HFFc6 (cell line): ENCODE measurements at places on chromosomes 6 and 20.
A peak's percentile ranks its signal among the peaks of the same experiment; 100 is the strongest.

- H3K27ac ChIP-seq, result peak overlapping the region; percentile 57
- no peaks in the 10 kb centered on the region; the same call in 1 of the 2 replicates for H3K36me3 ChIP-seq
- peaks cover 9% of the 10 kb centered on the region for H3K4me1 ChIP-seq
- no peak overlapping the region for H3K4me3 ChIP-seq
Observed at GRCh38 chr6:116648156-116648555, 20.4 kb downstream of the ZUP1 start.

GRCh38 chr6:167714152-167714551 lies 112.6 kb upstream of the AFDN start:
- no peaks in the 10 kb centered on the region for H3K4me1 ChIP-seq
- DNase-seq, result no peak
- H3K27me3 ChIP-seq, result peaks cover 3% of the 10 kb centered on the region; the same call in 1 of the 2 replicates
- H3K36me3 ChIP-seq, result peaks cover 4% of the 10 kb centered on the region; the same call in 1 of the 2 replicates
- no peak overlapping the region for H3K27ac ChIP-seq
- no peak overlapping the region for H3K4me3 ChIP-seq

GRCh38 chr6:127812985-127813698 lies 87.7 kb downstream of the THEMIS start:
- peak; percentile 1 for DNase-seq
- no peaks in the 10 kb centered on the region for H3K36me3 ChIP-seq
- H3K27ac ChIP-seq, result no peak overlapping the region
- H3K4me3 ChIP-seq, result no peak overlapping the region
- peaks cover 2% of the 10 kb centered on the region; the same call in 1 of the 2 replicates for H3K27me3 ChIP-seq

DNA sequence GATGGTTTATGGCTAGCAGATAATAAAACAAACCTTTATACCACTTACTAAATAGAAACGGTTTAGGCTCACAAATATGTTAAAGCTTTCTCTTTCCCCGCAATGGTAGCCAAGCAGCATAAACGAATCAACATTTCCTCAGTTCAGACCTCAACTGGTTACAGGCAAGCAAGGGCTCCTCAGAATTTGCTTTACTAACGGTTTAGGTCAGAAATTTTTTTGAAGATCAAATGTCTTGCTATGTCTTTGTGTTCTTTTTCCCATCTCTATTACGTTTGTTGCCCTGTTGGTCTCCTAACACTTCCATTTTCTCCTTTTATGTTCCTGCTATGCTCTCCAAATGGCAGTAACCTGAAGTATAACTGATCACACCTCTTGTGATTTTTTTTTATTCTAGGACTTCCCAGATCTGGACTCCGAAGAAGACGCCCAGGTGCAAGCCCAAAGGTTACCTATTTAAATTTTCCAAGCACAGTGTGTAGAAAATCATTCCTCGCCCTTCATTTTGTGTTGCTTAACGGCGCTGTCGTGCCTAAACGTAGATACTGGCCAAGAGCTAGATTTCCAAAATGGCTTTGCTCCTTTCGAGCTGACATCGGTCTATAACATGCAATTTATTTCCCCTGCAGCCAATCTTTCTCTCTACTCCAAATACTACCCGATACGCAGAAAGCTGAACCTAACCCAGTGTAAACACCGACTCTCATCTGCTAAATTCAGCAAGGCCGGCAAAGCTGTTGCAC lies 717 bp upstream of the ASF1A start:
- H3K36me3 ChIP-seq, result peaks cover 7% of the 10 kb centered on the region
- peak overlapping the region; percentile 98 for H3K27ac ChIP-seq
- peak; percentile 62 for DNase-seq
- H3K27me3 ChIP-seq, result 0 out of 2 replicates have a peak, but pooled peaks cover 3% of the 10 kb centered on the region
- peaks cover 34% of the 10 kb centered on the region for H3K4me1 ChIP-seq

DNA sequence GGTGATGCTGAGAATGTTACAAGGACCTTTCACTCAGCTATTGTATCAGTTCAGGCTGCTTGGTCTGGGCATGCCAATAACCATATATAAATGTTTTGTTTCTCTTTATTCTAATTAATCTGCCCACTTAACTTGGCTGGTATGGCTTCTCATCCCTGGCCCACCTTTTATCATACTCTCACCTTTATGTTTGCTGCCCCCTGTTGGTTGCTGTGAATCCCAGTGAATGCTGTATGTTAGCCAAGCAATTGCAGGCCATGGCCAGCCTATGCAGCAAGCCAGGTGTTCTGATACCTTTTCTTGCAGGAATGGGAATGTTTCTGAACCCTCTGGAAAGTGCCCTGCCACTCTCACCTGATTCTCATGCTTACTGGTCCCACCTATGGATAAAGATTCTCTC lies 54.6 kb downstream of the PCSK2 start:
- no peak overlapping the region for H3K4me3 ChIP-seq
- H3K36me3 ChIP-seq, result no peaks in the 10 kb centered on the region
- no peak for DNase-seq
- H3K4me1 ChIP-seq, result no peaks in the 10 kb centered on the region
- H3K27ac ChIP-seq, result no peak overlapping the region

- no peak overlapping the region for H3K4me3 ChIP-seq
- DNase-seq, result no peak
- H3K27me3 ChIP-seq, result peaks cover 20% of the 10 kb centered on the region
- no peak overlapping the region for H3K27ac ChIP-seq
Observed at GRCh38 chr6:166658115-166658791, 31.2 kb upstream of the RPS6KA2 start.

DNA sequence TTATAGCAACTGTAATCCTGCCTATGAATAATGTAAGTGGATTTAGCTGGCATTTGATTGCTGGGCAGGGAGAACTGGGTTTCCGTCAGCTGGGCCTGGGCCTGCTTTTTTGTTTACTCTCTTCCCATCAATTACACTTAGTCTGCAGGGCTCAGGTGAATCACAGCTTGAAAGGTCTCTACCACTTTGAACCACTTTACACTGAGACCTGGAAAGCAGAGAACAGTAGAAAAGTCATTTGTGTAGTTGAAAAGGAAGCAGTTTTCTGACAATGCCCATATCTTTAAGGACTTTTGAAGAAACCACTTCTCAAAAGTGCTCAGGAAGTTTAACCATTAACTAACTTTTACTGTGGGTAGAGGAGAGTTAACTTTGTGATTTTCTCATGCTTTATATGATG lies 315.4 kb upstream of the SASH1 start:
- H3K27ac ChIP-seq, result no peak overlapping the region
- no peaks in the 10 kb centered on the region for H3K4me1 ChIP-seq
- no peaks in the 10 kb centered on the region for H3K36me3 ChIP-seq
- no peaks in the 10 kb centered on the region for H3K27me3 ChIP-seq
- DNase-seq, result no peak

GRCh38 chr6:35733633-35734032 lies 3.2 kb upstream of the ARMC12 start:
- no peak overlapping the region for H3K27ac ChIP-seq
- peaks cover 3% of the 10 kb centered on the region for H3K27me3 ChIP-seq
- no peak for DNase-seq
- peaks cover 15% of the 10 kb centered on the region for H3K4me1 ChIP-seq

DNA sequence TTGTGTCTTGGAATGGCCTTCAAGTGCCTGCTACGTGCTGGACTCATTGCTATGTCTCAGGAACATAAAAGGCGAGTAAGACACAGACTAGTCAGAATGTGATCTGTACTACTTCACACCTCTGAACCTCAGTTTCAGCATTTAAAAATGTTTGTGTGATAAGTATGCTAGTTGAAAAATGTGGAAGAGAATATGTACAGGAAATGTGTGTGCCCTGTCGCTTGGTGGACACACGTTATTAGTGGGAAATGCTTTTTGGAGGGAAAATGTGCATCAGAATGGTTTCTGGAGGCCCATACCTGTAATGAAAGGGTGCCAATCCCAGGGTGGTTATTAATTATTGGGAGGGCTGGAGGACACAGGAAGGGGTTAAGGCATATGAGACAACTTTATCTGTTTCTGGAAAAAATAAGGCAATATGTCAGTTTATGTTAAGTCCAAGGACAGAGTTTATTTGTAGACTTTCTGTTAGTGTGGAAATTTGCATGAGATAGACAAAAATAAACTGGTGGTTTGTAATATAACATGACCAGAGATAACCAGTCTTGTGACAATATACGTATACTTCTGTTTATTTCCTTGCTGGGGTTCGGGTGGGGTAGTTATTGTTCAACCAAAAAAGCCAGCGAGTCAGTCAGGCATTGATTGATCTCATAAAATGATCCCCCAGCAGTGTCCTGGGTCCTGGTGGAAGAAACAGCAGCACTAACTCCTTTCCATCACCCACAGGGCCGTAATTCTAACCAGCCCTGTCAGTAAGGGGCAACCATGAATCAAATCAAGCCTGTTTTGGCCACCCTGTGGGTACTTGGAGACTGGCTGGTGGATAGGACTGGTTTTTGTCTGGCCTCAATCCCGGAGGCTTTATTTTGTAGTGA lies 117.9 kb downstream of the JARID2 start:
- DNase-seq, result no peak
- no peaks in the 10 kb centered on the region for H3K27me3 ChIP-seq

GRCh38 chr6:90124874-90125510 lies 171.7 kb downstream of the BACH2 start:
- no peaks in the 10 kb centered on the region for H3K36me3 ChIP-seq
- DNase-seq, result no peak
- no peak overlapping the region for H3K4me3 ChIP-seq
- H3K27me3 ChIP-seq, result peaks cover 7% of the 10 kb centered on the region; the same call in 1 of the 2 replicates
- H3K4me1 ChIP-seq, result peaks cover 15% of the 10 kb centered on the region; the same call in 1 of the 2 replicates
- H3K27ac ChIP-seq, result no peak overlapping the region

GRCh38 chr6:401994-402640 lies 10.6 kb downstream of the IRF4 start:
- H3K27ac ChIP-seq, result no peak overlapping the region
- H3K36me3 ChIP-seq, result peaks cover 9% of the 10 kb centered on the region; the same call in 1 of the 2 replicates
- no peaks in the 10 kb centered on the region for H3K4me1 ChIP-seq
- DNase-seq, result no peak

DNA sequence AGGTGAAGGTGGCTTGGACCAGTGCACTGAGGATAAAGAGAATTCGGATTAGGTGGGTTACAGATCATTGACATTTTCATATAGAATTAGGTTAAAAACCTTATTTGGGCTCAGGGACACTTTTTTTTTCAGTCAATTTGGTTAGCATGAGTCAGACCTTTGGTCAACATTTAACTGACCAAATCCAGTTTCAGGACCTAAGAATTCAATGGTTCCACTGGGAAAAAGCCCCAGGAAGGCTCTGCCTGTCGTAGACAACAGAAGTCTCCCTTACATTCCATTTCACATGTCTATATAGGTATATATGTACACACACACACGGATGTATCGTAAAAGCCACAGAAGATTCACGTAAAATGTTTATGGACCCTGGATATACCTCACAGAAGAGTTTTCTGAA lies 184.2 kb upstream of the RREB1 start:
- H3K4me3 ChIP-seq, result no peak overlapping the region
- no peaks in the 10 kb centered on the region; the same call in 1 of the 2 replicates for H3K4me1 ChIP-seq
- DNase-seq, result no peak
- peaks cover 4% of the 10 kb centered on the region for H3K27me3 ChIP-seq

DNA sequence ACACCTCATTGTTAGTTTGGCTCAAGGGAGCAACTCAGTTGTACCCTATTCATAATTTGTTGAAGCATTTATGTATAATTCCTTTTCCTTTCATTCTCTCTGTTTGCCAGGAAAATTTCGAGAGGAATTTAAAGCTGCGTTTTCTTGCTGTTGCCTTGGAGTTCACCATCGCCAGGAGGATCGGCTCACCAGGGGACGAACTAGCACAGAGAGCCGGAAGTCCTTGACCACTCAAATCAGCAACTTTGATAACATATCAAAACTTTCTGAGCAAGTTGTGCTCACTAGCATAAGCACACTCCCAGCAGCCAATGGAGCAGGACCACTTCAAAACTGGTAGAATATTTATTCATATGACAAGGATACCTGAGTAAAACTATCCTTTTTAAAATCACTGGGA lies 45.2 kb upstream of the GFRAL start:
- H3K27ac ChIP-seq, result no peak overlapping the region
- H3K27me3 ChIP-seq, result peaks cover under 1% of the 10 kb centered on the region
- no peak overlapping the region for H3K4me3 ChIP-seq
- H3K4me1 ChIP-seq, result no peaks in the 10 kb centered on the region
- no peak for DNase-seq

GRCh38 chr20:52230409-52230808 lies 38.8 kb upstream of the ZFP64 start:
- H3K36me3 ChIP-seq, result no peaks in the 10 kb centered on the region
- no peaks in the 10 kb centered on the region for H3K4me1 ChIP-seq
- DNase-seq, result no peak
- no peak overlapping the region for H3K27ac ChIP-seq

- H3K27me3 ChIP-seq, result no peaks in the 10 kb centered on the region
- peak overlapping the region; percentile 83 for H3K4me3 ChIP-seq
Observed at GRCh38 chr6:35669451-35670045, 19.2 kb downstream of the FKBP5 start.

DNA sequence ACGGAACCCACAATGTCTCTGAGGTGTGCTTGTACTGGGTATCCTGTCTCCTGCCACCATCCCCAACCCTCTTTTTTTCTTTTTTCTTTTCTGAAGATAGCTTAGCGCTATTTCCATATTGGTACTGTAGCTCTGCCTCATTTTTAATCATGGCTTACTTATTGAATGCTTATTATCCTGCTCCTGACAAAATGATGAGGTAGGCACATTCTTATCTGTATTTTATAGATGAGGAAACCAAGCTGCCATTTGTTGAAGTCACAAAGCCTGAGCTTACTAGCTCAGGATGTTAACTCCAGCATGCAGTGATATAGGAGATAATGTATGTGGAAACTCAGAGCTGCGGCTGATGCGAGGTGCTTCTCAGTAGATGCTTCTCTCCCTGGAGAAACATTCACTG lies 61.4 kb upstream of the GPR6 start:
- no peak overlapping the region for H3K4me3 ChIP-seq
- no peak for DNase-seq
- H3K4me1 ChIP-seq, result no peaks in the 10 kb centered on the region
- H3K27ac ChIP-seq, result no peak overlapping the region
- peaks cover 9% of the 10 kb centered on the region for H3K27me3 ChIP-seq
- no peaks in the 10 kb centered on the region for H3K36me3 ChIP-seq

- no peak overlapping the region for H3K4me3 ChIP-seq
- peaks cover 9% of the 10 kb centered on the region for H3K4me1 ChIP-seq
- H3K27me3 ChIP-seq, result peaks cover 26% of the 10 kb centered on the region
- no peak for DNase-seq
- no peak overlapping the region for H3K27ac ChIP-seq
Observed at GRCh38 chr6:52249078-52249477, 4.8 kb upstream of the IL17F start.

GRCh38 chr6:38755874-38756273 lies 40.8 kb downstream of the DNAH8 start:
- no peak overlapping the region for H3K4me3 ChIP-seq
- no peaks in the 10 kb centered on the region for H3K4me1 ChIP-seq
- no peak for DNase-seq
- no peak overlapping the region for H3K27ac ChIP-seq
- H3K36me3 ChIP-seq, result no peaks in the 10 kb centered on the region
- peaks cover 3% of the 10 kb centered on the region for H3K27me3 ChIP-seq

- H3K4me3 ChIP-seq, result no peak overlapping the region
- no peak overlapping the region for H3K27ac ChIP-seq
- peak; percentile 64 for DNase-seq
- peaks cover 2% of the 10 kb centered on the region; the same call in 1 of the 2 replicates for H3K27me3 ChIP-seq
- H3K4me1 ChIP-seq, result peaks cover 6% of the 10 kb centered on the region
Observed at GRCh38 chr6:111210194-111210728, 123.0 kb downstream of the SLC16A10 start.

- no peak for DNase-seq
- no peaks in the 10 kb centered on the region for H3K4me1 ChIP-seq
- no peak overlapping the region for H3K4me3 ChIP-seq
- H3K27ac ChIP-seq, result no peak overlapping the region
Observed at GRCh38 chr6:122339661-122340060, 59.8 kb upstream of the HSF2 start.
